ENCODE measurements at places on chromosomes 12 and 14.
A peak's percentile ranks its signal among the peaks of the same experiment; 100 is the strongest.

- no peak for DNase-seq
Measured at GRCh38 chr14:77004711-77005460, 23.6 kb downstream of the IRF2BPL start.

- DNase-seq: peak; percentile 36
Measured at GRCh38 chr14:49861699-49862088, 9.1 kb upstream of the NEMF start.

DNA sequence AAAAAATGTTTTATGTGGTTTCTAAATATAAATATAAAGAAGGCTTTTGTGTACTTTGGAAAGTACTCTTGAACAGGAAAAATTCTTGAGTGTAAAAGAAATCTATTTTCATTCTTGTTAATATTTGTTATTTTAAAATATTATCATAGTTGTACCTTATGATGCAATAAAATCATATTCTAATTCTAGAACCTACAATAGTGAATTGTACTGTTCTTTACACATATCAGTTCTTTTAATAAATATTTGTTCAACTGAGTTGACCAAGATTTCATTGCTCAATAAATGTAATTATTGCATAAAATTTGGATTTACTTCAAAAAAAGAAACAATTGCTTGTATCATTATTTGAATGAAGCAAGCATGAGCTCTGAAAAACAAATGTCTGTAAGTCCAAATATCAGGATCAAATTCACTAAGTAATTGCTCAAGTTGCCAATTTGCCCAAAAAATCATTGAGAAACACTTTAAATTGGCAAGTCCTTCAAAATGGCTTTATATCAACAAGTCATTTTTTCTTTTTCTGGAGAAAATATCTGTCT lies 191.6 kb upstream of the SLC16A7 start:
- DNase-seq: no peak

DNA sequence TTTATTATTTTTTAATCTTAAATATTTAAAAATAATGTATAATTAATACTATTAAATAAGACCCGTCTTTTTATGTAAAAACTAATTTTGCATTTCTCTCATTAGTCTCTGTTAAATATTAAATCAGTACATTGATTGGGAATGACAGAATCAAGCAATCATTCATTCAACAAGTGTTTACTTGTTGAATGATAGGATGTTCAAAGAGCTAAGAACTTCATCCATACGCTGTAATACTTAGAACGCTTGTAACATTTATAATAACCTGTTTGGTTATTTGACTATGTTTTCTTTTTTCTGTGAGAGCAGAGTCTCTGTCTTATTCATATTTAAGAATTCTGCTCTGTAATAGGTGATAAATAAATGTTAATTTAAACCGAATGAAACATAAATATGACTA lies 2.9 kb upstream of the BATF start:
- DNase-seq: no peak

DNA sequence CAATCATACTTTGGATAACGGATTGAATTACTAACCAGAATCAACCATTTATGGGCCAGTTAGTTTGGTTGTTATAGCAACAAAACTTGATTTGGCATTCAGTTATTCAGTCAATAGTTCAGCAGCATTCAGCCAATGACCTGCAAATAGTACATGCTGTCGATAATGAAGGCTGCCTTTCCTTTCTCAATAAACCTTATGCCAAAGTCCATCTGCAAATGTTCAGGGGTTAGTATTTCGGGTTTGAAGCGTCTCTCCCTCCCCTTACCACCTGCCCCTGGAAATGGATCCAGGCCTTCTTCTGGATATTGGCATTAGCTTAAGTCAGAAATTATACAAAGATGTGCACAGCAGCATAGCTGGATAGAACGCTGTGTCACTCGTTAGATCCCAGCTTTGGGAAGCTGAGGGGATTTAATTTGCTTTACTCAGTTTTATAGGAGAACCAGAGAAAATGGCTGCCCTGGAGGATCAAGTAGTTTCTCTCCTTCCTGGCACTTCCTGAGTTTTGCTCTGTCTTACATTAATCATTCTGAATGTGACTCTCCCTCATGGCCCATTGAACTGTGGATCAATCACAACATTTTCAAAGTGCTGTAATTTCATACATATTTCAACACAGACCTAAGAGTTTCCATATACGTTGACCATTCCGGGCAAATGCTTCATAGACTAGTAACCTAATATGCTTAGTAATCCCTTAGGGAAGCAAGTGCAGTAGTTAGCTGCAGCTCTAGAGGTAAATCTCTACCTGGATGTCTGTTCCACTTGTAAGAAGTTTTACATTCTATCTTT lies 46.7 kb upstream of the PTPRR start:
- DNase-seq: no peak

GRCh38 chr14:22007363-22007762 lies 333.7 kb upstream of the OR4E1 start:
- no peak for DNase-seq

GRCh38 chr12:5166976-5167375 lies 123.3 kb downstream of the KCNA5 start:
- DNase-seq: no peak

GRCh38 chr14:92768795-92769194 lies 20.4 kb upstream of the LGMN start:
- DNase-seq: no peak

DNA sequence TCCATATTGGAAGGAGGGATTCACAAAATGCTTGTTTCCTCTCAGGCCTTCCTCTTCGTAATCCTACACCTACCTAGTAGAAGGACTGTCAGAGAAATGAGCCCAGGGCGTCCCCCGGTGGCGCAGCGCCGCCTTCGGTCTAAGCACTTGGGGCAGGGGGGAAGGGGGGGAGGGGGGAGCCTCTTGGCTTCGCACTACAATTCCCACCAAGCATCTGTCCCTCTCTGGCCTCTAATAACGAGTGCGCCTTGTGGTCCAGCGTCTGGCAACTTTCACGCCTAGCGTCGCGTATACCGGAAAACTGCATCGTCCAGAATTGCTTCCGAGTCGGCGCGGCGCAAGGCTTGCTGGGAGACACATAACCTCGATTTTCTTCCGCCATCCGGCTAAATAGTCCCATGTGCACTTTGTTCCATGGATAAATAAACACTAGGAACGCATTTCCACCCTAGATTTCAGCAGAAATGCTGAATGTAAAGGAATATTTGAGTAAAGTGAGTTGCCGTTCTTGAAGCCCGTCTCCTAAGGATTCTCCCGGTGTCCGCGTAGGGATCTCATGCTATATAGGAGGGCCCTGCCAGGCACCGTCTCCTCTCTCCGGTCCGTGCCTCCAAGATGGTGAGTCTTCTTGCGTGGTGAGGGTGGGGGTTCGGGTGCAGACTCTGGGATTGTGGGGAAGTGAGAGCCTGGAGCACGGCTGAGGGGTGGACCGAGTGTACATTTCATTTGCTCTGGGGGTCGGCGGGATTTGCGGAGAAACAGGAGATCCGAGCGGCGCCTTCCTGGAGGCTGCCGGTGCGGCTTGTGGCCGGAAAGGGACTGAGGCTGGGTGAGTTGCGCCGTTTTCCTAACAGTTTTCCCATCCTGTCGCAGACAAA lies at the start of gene RPS26:
RPS26 (plus strand) TSS at position 367 of the 878 bp plus-strand sequence; CDS start at position 616, 249 bp downstream.
- DNase-seq: peak; percentile 98

DNA sequence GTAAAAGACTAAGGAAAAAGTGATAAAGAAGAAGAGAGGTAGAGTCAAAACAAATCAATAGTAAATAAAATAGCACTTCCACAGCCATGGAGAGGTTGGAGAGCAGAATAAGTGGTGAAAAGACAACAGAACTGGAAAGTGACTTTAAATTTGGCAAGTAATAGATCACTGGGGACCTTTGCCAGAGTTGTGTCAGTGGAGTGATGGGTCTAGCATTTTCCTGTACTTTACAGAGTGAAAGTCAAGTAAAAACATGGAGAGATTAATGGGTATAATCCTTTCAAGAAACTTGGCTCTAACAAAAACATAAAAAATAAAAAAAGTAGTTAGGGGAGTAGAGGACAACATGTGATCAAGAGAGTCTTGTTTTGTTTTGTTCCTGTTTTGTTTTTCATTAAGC lies 502.2 kb upstream of the RPL10L start:
- no peak for DNase-seq

DNA sequence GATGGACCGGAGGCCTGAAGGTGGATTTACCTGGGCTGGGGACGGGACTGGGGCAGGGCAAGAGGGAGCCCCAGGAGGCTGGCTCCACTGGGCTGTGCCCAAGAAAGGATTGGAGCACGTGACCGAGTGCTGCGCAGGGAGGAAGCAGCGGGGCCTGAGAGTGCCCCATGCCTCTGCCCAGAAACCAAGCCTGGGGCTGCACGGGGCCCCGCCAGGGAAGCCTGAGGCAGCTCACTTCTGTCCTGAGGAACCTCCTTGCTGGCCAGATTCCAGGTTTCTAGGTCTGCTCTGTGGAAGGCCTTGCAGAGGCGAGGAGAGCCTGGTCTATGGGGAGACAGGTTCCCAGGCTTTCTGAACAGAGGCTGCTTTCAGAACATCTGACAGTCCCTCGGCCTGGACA lies 10.4 kb downstream of the NGB start:
- no peak for DNase-seq

DNA sequence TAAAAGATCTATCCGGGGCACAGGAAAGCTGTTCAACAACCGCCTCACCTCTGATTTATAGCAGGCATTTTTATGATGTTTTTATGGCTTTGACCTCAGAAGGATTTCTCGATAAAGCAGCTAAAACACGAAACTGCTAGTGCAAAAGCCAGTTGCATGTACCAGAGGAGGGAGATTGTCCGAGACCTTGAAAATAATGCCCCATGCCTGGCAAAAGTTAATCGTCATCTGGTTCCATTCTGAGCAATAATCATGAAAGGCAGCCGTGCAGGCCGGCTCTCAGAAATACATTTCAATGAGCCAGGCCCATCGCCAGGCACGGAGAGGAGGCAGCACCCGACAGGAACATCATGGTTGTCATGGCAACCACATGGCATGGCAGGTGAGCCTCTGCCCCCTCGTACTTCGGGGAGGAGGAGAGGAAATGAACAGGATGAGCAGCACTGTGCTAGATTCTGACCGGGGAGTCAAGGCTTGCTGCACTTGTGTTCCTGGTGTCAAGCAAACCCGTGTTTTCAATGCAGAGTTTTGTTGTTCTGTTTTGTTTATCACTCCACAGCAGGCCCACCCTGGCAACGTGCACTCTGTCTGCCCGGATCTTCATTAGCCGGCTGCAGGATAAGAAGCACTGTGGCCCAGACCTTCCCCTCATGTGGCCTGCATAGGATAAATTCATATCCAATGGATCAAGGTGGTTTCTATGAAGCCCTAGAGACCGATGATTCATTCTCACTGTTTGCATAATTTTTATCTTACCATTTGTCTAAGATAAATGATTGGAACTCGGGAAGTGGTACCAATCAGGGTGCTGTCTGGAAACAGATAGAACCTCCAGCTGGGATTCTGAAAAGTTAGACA lies 160.2 kb downstream of the RIMBP2 start:
- DNase-seq: peak; percentile 72

- DNase-seq: no peak
Measured at GRCh38 chr12:125467363-125467762, 402.1 kb downstream of the AACS start.

DNA sequence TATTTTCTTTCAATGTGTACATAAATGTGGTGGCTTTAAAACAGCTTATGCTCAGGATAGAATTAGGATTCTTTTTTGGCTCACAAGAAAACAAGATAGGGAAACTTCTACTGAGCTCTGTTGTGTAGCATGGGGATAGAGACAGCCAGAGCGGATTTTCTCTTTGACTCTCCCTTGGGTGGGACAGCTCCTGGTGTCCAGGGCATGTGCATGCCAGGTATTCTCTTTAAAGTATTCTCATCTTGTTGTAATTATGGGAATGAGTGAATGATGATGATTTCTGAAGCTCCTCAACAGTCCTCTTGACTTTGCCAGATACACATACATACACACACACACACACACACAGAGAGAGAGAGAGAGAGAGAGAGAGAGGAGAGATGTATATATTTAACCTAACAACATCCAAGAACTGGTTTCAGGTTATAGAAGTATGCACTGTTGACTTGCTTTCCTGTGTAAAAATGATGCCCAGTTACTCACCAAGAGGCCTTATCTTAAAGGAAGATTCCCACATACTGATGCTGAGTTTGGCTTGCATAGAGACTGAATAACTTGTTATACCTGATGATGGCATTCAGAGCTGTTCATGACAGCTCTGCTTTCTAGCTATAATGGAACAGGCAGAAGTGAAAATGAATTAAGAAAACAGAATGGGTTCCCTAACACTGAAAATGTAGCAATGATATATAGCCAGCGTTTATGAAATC lies 387.5 kb downstream of the EGLN3 start:
- DNase-seq: no peak

DNA sequence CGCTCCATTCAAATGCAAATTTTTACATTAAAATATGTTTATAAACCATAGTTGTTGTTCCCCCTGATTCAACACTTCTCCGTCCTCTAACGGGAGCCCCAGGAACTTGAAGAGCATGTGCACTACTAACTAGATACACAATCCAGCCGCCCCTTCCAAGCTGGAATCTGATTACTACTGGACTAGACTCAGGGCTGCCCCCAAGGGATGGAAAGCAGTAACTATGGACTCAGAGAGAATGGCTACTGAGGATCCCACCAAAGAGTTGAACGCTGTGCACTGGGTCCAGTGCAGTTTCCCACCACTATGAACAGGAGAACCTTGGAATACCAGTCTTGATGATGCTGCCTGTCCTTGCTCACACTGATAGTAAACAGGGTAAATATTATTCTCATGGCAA lies 48.6 kb upstream of the PCNX1 start:
- DNase-seq: no peak

GRCh38 chr12:91703491-91704283 lies 442.0 kb downstream of the BTG1 start:
- DNase-seq: no peak

- DNase-seq: no peak
Measured at GRCh38 chr14:64612021-64612380, 62.2 kb downstream of the PPP1R36 start.

DNA sequence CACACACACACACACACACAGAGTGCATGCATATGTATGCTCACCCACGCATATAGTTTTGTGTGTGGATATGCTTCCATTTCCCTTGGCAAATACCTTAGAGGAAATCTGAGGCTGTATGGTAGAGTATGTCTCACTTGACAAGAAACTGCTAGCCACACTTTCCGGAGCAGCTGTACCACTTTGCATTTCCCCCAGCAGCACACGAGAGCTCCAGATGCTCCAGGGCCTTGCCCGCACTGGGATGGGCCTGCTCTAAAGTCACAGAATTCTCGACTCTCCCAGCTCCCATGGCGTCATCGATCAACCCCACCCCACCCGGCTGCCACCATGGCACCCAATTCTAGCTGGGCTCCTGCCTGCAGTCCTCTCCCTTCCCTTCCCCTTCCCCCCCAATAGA lies 21.9 kb downstream of the CLMN start:
- no peak for DNase-seq

GRCh38 chr14:54483846-54484245 lies 4.9 kb downstream of the GMFB start:
- no peak for DNase-seq

DNA sequence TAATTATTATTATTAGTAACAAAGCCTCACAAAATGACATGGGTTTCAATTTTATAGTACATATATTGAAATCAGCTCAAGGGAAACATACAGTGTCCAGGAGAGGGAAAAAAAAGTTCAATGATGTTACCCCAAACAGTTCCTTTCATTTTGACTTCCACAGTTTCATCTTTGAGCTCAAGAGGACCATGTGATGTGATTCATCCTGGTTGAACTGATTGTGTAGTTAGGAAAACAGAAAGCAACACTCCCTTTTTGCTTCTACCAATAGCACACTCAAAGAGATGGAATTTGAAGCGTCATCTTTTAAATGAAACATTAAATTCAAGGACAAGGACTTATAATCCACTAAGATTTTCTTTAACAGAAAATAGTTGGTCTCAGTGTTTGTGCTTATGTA lies 461.0 kb downstream of the FOXG1 start:
- DNase-seq: no peak

- DNase-seq: no peak
Measured at GRCh38 chr12:12582193-12582881, 19.7 kb upstream of the DUSP16 start.

Data from NCI-H2171 (cell line).